Stimulated activated CD4-positive, alpha-beta T cell treated with anti-CD3 and anti-CD28 coated beads, Interleukin-12 subunit alpha, Interleukin-12 subunit beta, amount 100 ng/mL, for 24 hours (primary cell): ENCODE measurements at places on chromosomes 16 and 17.

GRCh38 chr17:36107660-36108059 is 4.0 kb downstream of the CCL4 start:
- no peak for DNase-seq

DNA sequence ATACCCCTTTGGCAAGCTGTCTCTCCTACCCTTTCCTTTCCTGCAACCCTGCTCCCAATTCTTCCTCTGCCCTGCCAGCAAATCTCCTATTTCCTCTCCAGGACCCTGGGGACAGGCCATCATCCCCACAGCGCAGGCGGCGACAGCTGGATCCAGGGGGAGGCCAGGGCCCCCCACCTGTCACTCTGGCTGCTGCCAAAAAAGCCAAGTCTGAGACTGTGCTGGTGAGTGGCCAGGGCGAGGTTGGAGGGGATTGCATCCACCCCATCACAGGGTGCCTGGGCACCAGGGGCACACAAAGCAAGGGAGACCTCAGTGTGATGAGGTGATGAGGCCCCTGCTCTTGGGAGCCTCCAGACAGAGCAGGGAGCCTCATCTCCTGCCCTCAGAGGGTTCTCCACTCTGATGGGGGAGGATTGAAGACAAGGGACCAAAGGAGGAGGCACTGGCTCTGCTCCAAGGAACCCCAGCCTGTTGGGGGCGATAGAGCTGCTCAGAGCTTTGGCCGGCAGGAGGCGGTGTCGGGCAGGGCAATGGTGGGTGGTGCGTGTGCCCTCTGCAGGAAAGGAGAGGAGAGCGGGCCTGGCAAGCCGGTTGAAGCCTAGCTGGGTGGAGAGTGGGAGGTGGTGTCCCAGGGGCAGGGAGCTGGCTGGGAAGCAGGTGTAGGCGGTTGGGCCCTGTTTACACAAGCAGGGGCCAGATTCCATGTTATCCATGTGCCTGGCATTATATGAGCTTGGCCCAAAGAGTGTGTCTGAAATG is 15.6 kb upstream of the PDK2 start:
- DNase-seq: no peak

GRCh38 chr16:57906382-57907316 is 64.3 kb downstream of the CNGB1 start:
- DNase-seq: peak; percentile 5

DNA sequence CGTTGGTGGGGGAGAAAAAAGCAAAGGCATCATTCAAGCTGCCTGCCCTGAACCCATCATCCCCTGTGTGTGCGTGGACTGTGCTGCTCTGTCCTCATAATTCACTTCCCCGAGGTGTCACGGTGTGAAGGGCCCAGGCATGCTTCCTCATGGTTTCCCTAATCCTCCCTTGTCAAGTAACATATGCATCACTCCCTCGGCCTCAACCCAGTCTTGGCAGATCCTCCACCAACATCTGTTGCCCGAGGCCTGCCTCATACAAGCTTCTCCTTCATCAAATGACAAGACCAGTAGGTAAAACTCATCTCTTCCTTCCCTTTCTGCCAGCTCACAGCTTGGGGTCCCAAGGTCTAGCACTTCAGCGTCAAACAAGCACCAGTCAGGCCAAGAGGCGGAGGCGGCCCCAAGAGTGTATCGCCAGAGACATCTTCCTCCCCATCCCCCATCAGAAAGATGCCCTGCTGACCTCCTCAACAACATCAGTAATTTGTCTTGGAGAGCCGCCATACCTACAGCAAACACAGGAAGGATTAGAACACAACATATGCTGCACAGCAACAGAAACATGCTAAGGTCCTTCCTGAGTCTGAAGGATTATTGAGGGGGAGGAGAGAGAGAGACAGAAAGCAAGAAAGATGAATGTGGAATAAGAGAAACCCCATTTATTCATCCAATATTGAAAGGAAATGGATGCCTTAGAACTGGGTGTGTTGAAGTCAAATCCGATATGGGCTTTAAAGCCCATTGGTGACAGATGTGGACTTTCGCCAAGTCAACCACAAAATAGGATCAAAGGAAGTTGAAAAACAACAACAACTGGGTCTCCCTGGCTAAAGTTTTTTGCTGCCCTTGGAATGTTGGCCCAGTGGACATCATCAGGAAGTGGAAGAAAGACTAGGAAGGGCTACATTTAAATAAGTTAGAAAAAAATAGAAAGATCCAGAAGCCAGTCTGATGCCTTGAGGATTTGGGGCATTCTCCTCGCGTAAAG is 38.4 kb downstream of the SOX9 start:
- no peak for DNase-seq

DNA sequence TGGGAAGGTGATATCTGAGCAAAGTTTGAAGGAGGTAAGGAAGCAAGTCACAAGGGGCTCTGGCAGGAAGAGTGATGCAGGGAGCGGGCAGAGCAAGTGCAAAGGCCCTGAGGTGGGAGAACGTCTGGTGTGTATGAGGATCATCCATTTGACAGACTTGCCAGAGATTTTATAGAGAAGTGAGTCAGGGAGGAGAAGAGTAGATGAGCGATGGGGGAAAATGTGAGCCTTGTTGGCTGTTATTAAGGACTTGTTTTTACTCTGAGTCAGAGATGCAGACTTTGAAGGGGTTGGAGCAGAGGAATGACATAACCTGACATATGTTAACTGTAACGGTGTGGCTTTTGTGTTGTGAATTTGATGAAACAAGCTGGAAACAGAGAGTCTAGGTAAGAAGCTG is 3.5 kb upstream of the CLEC10A start:
- DNase-seq: no peak

DNA sequence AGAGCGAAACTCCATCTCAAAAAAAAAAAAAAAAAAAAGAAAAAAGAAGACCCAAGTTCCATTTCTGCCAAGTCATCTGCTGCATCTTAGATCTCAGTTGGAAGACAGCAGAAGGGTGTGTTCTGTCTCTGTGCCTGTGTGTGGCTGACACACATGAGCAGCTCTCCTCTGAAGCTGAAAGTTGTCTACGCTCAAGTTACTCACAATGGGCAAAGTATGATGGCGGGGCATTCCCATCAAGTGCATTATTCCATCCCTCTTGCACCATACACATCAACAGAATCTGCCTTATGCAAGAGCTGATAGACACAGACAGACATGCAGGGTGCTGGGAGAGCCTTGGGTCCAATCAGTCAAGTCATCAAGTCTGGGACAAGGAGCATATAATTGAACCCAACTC is 402.2 kb downstream of the XYLT1 start:
- DNase-seq: no peak

- DNase-seq: no peak
These were observed 3.5 kb upstream of the C16orf74 start for GRCh38 chr16:85754413-85754812.

- DNase-seq: no peak
These were observed 875 bp downstream of the PRKCB start for GRCh38 chr16:23836404-23837311.

DNA sequence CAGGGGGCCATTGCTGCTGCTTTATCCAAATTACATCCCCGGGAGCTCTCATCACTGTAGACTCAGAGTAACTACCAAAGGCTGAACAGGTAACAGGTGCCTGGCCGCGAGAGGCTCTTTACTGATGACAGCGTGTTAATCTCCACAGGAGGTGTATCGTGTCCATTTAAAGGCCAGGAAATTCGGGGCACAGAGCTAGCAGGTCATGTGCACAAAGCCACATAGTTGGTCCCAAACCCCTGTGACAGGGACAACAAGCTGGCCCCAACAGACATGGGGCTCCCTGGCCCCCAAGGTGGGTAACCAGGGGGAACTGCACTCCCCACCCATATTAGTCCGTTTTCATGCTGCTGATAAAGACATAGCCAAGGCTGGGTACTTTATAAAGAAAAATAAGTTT is 55.3 kb upstream of the RBFOX3 start:
- DNase-seq: no peak

DNA sequence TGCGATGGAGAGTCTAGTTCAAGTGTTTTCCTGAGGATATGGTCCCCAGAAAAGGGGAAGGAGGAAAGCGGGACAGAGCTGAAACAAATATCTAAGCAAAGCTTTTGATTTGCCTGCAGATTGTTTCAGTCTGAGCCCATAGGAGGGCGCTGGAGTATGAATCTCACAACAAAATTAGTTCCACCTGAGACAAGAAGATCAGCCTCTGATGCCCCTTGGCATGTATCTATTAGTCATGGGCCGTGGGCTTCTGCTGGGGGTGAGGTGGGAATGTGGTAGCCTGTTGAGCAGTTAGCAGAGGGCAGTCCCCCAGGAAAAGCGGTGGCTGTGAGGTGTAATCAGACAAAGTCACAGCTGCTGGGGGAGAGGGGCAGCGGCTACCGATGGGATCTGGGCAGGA is 446.9 kb downstream of the CA10 start:
- no peak for DNase-seq

DNA sequence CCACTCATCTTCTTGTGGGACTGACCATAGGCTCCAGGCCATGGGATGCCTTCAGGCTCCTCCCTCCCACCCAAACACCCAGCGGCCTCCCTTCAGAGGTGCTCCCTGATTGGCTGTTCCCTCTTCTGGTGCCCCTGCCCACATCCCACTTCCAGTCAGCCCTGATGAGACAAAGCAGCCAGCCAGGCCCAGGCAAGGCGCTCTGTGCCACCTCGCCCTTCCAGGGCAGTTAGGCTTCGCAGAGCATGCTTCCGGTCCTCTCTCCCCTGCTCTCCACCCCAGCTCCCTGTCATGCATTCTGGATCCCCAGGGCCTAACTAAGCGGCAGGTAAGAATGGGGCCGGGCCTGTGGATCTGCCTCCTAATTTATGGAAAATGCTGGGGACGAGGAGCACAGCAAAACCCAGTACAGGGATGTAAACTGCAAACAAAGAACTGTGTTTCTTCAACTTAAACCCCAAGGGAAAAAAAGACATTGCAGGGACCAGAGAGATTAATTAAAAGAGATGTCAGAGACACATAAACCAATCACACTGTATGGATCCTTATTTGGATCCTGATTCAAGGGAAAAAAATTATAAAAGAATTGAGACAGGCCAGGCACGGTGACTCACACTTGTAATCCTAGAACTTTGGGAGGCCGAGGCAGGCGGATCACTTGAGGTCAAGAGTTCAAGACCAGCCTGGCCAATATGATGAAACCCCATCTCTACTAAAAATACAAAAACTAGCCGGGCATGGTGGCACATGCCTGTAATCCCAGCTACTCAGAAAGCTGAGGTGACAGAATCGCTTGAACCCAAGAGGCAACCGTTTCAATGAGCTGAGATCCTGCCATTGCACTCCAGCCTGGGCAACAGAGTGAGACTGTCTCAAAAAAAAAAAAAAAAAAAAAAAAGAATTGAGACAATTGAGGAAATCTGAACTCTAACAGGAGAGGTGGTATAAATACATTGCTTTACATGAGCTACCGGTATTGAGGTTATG is 26.0 kb downstream of the ZDHHC7 start:
- DNase-seq: no peak

DNA sequence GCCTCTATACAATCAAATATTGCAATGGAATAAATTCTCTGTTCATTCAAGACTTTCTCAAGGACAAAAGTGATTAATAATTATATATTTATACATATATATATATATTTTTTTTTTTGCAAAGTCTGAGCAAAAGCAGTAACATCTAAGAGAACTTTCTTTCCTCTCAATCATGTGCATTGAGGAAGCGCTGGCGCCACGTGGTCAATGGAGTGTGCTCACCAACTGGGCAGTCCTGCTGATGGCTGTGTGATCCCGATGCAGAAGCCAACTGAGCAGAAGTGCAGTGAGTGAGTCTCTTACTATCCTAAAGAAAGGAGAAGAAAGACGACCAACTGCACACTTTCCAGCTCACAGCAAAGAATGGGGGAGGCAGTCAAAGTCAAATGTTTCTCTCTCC is 37.2 kb upstream of the ULK2 start:
- no peak for DNase-seq

DNA sequence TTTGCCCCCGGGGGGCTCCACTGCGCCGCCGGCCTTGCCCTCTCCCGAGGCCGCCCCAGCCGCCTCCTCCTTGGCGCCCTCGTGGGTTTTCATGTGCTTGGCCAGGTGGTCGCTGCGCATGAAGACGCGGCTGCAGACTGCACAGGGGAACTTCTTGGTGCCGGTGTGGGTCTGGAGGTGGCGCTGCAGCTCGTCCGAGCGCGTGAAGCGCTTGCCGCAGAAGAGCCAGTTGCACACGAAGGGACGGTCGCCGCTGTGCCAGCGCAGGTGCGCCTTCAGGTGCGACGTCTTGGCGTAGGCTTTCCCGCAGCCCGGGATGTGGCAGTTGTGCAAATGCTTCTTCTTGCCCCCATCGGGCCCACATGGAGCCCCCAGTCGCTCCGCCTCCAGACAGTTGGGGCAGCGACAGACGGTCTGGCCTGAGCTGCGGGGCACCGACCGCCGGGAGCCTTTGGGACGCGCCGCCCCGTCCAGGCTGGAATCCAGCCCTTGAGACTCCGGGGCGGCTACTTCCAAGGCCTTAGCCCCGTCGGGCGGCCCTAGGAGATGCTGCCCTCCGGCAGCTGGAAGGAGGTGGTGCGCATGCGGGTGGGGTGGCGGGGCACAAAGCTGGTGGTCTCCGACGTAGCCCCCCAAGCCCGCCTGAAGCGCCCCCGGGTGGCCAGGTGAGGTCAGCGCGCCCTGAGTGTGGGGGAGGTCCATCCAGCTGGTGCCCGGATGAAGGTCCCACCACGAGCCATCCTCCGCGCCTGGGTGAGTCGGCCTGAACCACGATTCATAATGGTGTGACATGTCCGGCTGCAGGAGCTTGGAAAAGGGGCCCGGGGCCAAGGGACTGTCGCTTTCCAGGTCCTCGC is 3.4 kb downstream of the SP6 start:
- DNase-seq: no peak

DNA sequence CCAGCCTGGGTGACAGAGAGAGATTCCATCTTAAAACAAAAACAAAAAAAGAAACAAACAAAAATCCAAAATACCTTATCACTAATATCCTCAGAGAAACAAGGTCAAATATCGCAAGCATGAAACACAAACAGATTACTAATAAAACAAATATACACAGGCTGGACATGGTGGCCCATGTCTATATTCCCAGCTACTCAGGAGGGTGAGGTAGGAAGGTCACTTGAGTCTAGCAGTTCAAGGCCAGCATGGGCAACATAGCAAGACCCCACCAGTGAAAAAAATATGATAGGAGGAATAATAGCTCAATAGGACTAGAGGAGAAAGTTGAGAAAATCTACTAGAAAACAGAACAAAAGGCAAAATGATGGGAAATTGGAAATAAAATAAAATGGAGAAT is 6.9 kb upstream of the ALOX15B start:
- DNase-seq: no peak

- no peak for DNase-seq
These were observed 102.8 kb downstream of the CMIP start for GRCh38 chr16:81547194-81547938.

GRCh38 chr16:50666658-50667496 is 14.2 kb downstream of the SNX20 start:
- no peak for DNase-seq

GRCh38 chr17:3907483-3908216 is 8.6 kb downstream of the P2RX1 start:
- no peak for DNase-seq

- DNase-seq: no peak
These were observed 5.8 kb downstream of the GPT2 start for GRCh38 chr16:46889942-46890300.

GRCh38 chr17:2416010-2416734 is 15.3 kb upstream of the MNT start:
- DNase-seq: peak; percentile 67

GRCh38 chr17:82587234-82588086 is 60.8 kb downstream of the WDR45B start:
- no peak for DNase-seq
